ENCODE measurements at places on chromosomes 7 and 10.

GRCh38 chr10:7411671-7412128 lies 866 bp upstream of the SFMBT2 start:
- no peak for DNase-seq

- DNase-seq: peak; percentile 29
Observed at GRCh38 chr7:43211693-43212092, 99.2 kb downstream of the HECW1 start.

DNA sequence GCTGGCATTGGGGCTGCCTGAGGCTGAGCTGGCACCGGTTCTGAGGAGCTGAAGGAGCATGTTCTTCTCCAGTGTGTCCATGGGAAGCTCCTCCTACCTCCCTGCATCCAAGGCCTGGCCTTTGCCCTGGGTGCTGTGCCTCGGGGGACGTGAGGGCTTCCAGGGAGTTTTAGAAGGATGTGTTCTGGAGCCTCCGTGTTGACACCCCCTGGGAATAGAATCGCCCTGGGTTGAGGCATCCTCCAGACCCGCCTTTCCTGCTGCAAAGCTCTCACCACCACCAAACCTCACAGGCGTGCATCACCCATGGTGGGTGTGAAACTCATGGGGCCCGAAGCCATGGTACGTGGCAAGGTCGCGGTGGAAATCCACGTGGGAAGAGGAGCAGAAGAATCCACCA lies 95.4 kb downstream of the DYNC2I1 start:
- DNase-seq: no peak

GRCh38 chr10:58282615-58283014 lies 13.7 kb downstream of the CISD1 start:
- DNase-seq: no peak

- no peak for DNase-seq
Observed at GRCh38 chr7:157862731-157863130, 525.9 kb downstream of the DNAJB6 start.

DNA sequence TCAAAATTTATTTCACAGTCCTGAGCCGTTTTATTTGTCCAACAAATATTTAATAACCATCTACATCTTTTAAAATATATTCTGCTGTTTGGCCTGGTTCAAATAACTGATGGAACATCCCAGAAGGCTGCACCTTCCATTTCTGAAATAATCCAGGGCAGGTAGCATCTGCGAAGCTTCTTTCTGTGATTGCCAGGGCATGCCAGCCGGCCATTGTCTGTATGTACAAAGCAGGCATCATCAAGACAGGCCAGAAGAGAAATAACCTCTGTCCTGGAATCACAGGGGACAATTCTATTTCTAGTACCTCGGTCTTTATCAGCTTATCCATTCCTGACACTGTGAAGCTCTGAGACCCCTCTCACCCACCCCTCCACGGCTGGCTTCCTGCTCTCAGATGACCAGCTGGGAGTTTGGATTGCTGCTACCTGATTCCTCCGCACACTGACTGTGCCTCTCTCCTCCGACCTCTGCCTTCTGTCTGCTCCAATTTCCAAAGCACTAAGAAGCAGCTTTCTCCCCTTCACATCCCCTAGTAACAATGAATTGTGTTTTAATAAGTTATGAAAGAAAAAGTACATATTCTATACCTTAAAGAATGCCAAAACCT lies 8.0 kb downstream of the DGKI start:
- DNase-seq: no peak

GRCh38 chr7:2896131-2896530 lies 52.0 kb upstream of the GNA12 start:
- no peak for DNase-seq

DNA sequence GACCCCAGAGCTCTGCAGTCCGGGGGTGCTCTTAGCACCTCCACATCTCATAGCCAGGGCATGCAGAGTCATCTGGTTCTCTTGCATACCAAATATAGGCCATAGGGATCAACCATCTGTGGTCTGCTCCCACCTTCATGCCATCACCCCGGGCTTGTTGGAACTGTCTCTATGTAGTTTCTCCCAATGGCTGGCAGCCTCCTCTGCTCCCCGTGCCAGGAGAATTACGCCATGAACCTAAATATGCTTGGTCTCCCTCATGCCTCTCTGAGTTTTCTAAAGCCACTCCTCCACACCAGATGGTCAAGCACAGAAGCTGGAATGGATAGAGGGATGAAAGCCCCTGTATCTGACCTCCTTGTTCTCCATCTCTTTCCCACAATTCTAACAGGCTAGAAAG lies 302.6 kb upstream of the MYO3A start:
- DNase-seq: no peak

- no peak for DNase-seq
Observed at GRCh38 chr7:55965100-55965470, 700 bp downstream of the NIPSNAP2 start.

GRCh38 chr10:43390759-43391158 lies 18.2 kb downstream of the HNRNPF start:
- DNase-seq: no peak

DNA sequence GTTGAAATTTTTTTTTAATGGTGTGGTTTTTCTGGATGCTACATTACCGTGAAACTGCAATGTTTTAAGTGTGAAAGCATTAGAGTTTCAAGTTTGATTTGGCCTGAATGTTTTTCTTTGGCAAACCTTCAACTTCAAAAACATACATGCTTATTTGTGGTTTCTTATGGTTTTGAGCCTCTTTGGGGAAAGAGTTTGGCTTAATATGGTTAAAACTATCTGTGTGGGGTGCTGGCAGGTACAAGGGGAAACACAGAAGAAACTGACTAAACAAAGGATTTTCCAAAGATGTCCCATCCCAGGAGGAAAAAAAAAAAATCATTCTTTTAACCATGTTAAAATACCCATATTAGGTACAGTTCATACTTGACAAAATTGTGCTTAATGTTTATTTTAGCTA lies 121.1 kb downstream of the HGF start:
- no peak for DNase-seq

GRCh38 chr7:72187179-72187578 lies 225.0 kb downstream of the CALN1 start:
- no peak for DNase-seq

DNA sequence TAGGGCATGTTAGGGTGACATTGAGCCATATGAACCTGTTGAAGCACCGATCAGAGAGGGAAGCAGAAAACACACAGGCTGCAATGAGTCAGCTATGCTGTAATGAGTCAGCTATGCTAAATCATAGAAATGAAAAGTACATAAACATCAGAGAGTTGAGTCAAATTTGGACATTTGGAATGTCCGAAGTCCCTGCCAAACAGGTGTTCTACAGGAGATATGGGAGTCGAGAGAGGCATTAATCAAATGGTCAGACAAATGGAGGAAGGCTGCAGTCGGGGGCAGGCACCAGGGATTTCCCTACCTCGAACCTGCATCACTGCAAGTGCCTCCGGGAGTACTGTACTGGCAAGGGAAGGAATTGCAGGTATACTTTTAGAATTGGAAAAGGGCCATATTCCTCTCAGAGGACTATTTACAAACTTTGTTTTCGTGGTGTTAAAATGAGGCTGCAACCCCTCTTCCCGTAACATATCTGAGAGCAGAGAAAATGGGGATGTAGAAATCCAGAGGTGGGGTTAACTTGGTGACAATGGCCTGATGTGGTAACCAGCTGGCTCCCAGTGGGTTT lies 8.8 kb upstream of the ZC3HAV1 start:
- peak; percentile 38 for DNase-seq

DNA sequence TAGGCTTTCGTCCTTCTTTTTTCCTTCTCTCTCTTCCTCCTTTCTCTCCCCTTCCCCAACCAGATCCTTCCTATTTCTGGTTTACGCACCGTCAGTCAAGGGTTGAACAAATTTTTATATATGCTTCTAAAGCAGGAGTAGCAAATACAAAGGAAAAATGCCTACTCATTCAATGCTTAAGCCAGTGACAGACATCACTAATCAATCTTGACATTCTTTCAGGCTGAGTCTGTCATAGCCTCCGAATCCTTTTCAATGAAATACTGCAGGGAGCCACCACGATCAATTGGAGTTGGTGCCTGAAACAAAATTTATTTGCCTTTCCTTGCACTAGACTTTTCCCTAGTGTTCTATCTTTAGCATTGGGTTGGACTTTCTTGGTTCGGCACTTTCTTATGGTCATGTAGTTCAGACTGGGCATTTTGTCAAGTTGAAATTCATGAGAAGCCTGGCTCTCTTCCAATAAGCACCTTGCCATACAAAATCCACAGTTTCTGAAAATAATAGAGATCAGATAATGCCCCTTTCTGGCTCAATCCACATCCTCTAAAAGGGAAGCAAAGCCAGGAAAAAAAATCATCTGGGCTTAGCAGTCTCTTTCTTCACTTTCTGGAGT lies 239.5 kb upstream of the PLXNA4 start:
- DNase-seq: no peak

DNA sequence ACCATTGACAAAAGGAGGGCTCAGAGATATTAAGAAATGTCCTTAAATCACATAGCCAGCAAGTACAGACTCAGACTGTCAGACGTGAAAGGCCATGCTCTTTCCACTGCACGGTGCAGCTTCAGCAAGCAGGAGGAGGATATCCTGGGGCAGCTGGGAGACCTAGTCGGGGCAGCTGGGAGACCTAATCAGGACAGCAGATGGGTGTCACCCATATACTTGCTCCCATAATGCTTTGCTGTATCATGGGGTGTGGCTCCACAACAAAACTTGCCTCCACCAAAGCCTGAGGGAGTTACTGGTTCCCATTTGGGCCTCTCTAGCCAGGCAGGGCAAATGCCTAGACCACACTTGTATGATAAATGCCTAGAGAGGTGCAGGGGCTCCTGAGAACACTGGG lies 55.4 kb downstream of the GRID1 start:
- no peak for DNase-seq

DNA sequence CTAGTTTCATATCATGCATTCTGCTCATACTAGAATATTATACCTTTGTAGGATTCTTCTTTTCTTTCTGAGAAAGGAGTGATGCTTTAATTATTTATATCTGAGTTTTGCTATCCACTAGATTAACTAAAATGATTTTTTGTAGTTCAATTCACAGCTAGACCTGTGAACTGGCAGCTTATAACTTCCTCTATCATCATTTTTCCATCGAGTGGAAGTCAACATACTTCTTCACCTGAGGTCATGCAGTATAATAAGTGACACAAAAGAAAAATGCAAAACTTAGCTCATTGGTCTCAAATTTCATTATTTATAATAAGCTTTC lies 8.0 kb downstream of the LRRN3 start:
- no peak for DNase-seq

DNA sequence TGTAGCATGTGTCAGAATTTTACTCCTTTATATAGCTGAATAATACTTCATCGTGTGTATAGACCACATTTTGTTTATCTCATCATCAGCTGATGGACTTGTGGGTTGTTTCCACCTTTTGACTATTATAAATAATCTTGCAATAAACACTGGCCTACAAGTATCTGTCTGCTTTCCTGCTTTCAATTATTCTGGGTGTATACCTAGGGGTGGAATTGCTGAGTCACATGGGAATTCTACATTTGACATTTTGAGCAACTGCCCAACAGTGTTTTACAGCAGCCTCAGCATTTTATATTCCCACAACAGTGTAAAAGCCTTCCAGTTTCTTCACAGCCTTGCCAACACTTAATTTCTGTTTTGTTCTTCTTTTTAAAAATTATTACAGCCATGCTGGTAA lies 200.3 kb upstream of the PRSS1 start:
- no peak for DNase-seq

- DNase-seq: no peak
Observed at GRCh38 chr7:26376175-26376917, 84.7 kb downstream of the SNX10 start.

- DNase-seq: no peak
Observed at GRCh38 chr7:17651863-17652385, 288.4 kb downstream of the SNX13 start.

DNA sequence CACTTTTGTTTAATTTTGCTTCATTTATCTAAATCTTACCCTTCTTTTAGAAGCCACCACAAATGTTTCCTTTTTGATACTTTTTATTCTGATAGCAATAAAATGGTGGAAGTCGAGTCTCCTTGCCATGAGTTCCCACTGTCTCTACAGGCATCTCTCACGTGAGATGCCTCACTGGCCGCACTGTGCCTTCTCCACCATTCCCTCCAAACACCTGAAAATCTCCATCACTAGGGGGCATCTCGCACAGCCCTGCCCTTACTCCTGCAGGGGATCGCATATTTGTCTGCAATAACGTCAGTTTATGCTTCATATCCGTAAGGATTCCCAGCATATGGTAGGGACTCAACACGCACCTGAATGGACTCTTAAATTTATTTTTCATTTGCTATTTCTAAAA lies 56.3 kb upstream of the NCAPG2 start:
- no peak for DNase-seq

GRCh38 chr10:42929993-42930392 lies 146.9 kb upstream of the RET start:
- DNase-seq: no peak

- DNase-seq: no peak
Observed at GRCh38 chr10:16910793-16911164, 93.6 kb upstream of the RSU1 start.

- DNase-seq: no peak
Observed at GRCh38 chr7:125241548-125241947, 311.9 kb upstream of the POT1 start.

GRCh38 chr7:113267271-113267670 lies 148.9 kb upstream of the SMIM30 start:
- DNase-seq: no peak

- no peak for DNase-seq
Observed at GRCh38 chr7:93690021-93690420, 115.5 kb upstream of the CALCR start.

DNA sequence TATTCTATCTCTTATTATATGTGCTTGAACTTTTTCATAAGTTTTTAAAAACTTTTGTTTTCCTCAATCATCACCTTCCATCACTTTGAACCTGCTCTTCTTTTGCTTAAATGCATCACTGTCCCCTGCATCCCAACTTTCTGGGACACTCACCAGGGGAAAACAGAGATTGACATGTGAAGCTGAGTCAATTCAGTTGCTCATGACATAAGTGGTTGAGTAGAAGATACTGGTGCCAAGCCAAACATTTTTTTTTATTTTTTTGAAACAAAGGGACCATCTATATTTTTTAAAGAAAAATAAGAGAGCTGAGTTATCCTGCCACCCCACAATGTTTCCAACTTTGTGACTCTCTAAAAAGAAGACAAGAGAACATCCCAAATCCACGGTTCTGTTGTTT lies 61.8 kb upstream of the AHR start:
- DNase-seq: no peak

DNA sequence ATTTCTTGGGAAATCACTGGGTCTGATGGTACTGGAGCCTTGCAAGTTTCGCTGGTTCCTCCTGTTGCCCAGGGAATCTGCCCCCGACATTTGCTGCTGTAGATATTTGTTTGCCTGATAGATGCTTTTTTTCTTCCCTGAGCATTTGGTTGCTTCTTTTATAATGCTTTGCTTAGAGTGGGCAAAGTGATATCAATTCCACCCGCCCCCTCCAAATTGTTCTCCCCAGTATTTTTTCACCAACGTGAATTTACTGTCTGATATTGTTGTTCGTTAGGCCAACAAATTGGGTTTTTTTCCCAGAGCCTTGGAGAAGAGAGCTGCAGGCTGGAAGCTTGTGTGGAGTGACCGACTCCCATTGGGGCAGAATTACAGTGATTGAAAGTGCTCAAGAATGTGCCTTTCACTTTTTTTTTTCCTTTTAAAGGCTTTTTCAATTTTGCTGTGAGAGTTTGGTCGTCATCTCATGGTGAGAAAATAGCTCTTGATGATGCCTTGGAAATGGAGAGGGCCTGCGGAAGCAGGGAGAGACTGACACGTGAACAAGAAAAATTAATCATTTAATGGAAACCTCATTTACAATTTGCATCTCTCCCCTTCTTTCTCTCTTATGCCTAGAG lies 2.5 kb downstream of the GRK5 start:
- DNase-seq: no peak
